ENCODE measurements at places on chromosomes 2 and 18. TPM values are rescaled to one million over a fixed set of nuclear protein-coding genes. Genes with fewer than 3 reads are reported as not detected.

- peak; percentile 38 for DNase-seq
Observed at GRCh38 chr2:170714381-170715061, 616 bp upstream of the SP5 start.

The MTCL1 gene
- total RNA-seq = 36.9 TPM

- DNase-seq = peak; percentile 42
Observed at GRCh38 chr2:176830362-176830761, 382.2 kb upstream of the HNRNPA3 start.

DNA sequence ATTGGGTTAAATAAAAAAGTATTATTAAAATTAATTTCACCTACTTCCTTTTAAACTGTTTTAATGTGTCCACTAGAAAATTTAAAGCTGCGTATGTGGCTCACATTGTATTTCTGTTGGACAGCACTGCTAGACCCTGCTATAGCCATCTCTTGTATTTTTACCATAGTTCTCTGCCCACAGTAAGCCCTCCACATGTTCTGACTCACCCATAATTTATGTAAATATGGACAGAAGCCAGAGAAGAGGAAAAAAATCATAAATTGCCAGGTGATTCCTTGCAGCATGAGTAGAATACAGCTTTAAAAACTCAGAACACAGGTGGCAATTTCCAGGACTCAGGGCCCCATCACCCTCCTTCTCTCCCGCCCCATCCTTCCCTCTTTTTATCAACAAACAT, 142.4 kb upstream of the MEX3C start:
- DNase-seq = no peak

The CIB4 gene
- total RNA-seq = not detected

DNA sequence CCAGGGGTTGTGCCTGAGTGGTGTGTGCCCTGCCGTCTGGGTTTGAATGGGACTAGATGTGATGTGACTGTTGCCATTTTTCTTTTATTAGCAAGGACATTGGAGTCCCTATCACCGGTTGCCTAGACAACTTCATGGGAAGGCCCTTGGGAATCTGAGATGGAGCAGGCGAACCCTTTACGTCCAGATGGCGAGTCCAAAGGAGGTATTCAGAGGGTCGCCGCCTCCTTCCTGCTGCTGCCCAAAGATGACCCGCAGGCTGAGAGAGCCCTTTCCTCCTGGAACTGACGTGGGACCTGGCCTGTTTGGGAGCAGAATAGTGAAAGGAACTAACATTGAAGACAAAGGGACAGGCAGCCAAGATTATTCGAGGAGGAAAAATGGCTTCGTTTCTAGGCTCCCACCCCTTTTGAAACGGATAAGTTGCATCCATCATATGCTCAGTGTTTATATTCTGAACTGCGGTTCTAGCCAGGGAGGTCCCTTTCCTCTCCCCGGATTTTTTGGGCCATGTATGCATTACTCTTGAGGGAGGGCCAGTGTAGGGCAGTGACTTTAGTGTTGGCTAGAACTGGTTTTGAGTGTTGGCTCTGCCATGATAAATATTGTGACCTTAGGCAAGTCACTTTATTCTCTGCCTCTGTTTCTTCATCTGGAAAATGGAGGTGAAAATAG, 673 bp downstream of the CENPO start:
- DNase-seq = no peak

The IMMT gene
- 93.1 TPM for total RNA-seq

- DNase-seq = no peak
Observed at GRCh38 chr2:38168710-38169480, 92.9 kb upstream of the CYP1B1 start.
